ENCODE measurements at places on chromosomes 11 and 22.

- DNase-seq = no peak
Measured at GRCh38 chr22:42291287-42291686, 20.8 kb upstream of the TCF20 start.

GRCh38 chr22:48687606-48688005, 1140.1 kb downstream of the BRD1 start:
- no peak for DNase-seq

GRCh38 chr11:17012712-17013547, 1.3 kb downstream of the PLEKHA7 start:
- no peak for DNase-seq

GRCh38 chr11:134611537-134611936, 199.5 kb upstream of the B3GAT1 start:
- DNase-seq = no peak

DNA sequence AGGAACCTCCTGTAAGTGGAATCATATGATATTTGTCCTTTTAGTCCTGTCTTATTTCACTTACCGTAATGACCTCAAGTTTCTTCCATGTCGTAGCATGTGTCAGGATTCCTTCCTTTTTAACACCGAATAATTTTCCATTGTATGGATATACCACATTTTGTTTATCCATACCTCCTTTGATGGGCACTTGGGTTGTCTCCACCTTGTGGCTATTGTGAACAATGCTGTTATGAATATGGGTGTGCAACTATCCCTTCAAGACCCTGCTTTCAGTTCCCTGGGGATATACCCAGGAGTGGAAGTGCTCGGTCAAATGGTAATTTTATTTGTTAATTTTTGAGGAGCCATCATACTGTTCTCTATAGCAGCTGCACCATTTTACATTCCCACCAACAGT, 244.9 kb upstream of the BLID start:
- DNase-seq = no peak

GRCh38 chr11:40722179-40722795, 737.2 kb downstream of the LRRC4C start:
- DNase-seq = no peak

GRCh38 chr22:40593460-40594273, 42.9 kb downstream of the MRTFA start:
- DNase-seq = no peak

GRCh38 chr11:111779118-111779517, 12.9 kb upstream of the PPP2R1B start:
- no peak for DNase-seq

GRCh38 chr11:804599-804964, 449 bp downstream of the PIDD1 start:
- no peak for DNase-seq

DNA sequence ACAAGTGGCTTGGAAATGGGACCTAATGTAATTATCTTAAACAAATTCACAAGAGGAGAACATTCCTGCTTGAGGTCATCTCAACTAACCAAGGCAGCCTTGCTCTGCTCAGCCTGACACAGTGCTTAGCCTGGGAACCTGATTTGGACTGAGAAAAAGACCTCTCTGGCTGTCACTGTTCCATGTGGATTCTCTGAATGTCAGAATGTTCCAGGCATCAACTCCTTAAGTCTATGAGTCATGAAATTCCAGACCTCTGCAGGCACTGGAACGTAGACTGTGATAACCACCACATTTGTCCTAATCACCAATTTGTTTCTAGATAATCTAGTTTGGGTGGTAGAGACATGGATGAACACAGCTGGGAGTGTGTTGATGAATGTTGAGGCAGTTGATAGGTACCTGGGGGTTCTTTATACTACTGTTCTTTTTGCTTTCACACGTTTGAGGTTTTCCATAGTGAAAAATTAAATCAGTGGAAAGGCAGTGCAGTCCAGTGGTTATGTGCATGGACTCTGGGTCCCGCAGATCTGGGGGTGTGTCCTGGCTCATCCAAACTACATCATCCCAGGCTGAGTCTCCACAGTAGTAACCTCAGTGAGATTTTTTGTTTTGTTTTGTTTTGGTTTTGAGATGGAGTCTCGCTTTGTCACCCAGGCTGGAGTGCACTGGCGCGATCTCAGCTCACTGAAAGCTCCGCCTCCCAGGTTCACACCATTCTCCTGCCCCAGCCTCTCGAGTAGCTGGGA, 269.6 kb downstream of the MN1 start:
- DNase-seq = no peak

GRCh38 chr22:30025221-30025620, 55.0 kb upstream of the HORMAD2 start:
- DNase-seq = no peak

DNA sequence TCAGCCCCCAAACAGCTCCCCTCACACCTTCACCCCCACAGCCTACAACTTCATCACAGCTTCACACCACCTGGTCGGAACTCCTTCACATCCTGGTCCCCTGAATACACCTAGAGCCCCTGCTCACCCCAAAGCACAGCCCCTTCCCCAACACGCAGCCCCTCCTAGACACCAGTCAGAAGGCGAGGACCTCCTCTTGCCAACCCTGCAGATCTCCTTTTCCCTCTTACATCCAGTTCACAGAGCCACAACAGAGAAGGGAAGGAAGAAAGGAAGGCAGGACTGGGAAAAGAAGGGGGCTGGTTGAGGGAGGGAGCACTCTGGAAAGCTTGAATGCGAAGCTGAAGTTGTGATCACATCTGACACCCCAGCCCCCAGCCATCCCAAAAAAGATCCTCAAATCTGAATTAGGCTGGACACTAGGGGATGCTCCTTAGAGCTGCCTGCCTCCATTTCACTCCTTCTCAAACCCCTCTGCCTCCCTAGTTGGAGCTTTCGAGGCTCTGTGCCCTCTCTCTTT, 629 bp downstream of the CCKBR start:
- no peak for DNase-seq

Data from T-helper 1 cell (primary cell).